Chondrocyte (in vitro differentiated cells): ENCODE measurements at places on chromosomes 16 and 17.

DNA sequence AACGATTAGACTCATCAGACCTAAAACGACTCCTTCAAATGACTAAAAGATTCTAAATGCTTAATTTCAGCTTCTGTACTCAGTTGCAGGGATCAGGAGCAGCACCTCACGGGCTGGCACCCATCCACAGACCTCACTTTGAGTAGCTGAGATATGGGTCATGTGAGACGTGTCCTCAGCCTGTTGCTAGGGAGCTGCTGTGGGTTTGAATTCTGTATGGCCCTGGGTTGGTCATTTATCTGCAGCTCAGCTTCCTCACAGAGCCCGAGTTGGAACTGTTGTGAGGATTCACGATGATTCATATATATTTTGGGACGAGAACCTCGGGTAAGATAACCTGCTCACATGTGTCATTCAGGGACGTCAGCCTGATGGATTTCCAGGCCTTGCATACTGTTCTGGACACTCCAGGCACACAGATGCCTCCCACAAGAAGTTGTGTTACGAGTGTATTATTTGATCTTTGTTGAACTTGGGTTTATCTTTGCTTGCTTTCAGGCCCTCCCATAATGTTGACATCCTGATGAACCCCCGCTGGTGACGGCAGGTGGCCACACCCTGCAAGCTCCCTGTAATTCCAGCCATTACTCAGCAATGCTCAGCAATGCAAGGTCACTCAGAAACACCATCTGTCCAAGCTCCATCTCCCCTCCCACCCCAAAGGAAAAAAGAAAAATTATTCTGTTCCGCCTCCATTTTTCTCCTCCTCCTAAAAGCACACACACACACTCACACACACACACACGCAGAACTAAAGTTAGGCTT, 137.6 kb downstream of the RBFOX3 start:
- no peak for DNase-seq

DNA sequence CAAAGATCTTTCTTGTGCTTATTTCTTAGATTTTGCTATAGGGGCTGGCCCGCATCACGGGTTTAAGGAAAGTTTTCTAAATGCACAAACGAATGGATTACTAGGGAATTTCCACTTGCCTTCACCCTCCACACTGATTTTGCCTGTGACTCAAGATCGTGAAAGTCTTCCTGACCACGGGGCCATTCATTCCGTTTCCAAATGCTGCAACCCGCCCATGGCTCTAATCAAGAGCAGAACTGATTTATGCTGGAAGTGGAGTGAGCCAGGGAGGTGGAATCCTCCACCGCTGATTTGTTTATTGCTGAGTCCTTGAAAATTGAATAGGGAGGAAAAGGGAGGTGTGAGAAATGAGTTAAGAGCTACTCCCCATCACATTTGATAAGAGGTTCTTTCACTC, 52.4 kb downstream of the CA10 start:
- DNase-seq: no peak

- no peak for DNase-seq
Measured at GRCh38 chr16:17283016-17283415, 187.7 kb downstream of the XYLT1 start.

DNA sequence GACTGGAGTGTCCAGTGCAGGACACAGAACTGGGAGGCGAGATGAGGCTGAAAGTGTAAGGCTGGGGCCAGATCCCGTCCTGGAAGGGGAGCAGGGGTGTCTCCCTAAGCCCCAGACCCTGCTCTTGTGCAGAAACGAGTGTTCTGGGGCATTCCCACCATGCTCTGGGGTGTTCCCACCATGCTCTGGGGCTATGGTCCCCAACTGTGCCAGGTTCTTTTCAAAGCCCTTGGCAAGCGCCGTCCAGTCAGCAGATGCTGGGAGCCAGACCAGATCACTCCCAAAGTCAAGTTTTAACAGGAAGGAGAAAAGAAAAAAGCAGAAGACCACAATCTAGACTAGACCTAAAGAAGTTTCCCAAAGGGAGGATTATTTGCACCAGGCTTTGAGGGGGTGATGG, 2.5 kb downstream of the TAX1BP3 start:
- DNase-seq: no peak

DNA sequence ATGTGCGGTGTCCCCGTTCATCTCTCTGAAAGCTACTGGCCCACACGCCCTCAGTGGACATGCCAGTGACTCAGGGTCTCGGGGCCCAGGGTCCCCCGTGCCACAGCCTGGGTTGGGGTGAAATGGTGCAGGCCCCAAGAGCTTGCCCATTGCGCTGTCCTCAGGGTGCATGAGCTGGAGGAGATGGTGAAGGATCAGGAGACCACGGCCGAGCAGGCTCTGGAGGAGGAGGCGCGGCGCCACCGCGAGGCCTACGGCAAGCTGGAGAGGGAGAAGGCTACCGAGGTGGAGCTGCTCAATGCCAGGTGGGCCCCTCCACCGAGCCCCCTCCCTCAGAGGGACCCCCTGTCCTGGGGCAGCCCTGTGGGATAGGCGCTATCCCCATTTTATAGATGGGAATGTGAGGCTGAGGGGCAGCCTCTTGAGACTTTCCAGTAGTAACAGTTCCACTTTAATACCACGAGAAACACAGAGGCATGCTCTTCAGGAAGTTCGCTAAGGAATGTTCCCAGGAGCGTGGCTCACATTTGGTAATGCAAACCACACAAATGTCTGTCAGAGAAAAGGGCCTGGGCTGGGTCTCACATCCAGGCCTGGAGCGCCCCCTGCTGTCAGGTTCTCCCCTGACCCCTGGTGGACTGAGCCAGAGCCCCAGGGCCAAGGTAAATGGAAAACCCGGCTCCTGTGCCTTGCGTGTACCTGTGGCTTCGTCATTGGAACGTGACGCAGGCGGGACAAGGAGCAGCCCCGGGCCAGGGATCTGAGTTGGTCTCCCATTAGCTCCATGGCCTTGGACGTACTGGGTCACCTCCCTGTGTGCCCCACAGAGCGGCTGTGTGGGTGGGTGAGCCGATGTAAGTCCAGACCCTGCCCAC, 133.7 kb downstream of the RAB11FIP4 start:
- peak; percentile 93 for DNase-seq

GRCh38 chr17:68343976-68344375, 52.7 kb downstream of the ARSG start:
- no peak for DNase-seq

DNA sequence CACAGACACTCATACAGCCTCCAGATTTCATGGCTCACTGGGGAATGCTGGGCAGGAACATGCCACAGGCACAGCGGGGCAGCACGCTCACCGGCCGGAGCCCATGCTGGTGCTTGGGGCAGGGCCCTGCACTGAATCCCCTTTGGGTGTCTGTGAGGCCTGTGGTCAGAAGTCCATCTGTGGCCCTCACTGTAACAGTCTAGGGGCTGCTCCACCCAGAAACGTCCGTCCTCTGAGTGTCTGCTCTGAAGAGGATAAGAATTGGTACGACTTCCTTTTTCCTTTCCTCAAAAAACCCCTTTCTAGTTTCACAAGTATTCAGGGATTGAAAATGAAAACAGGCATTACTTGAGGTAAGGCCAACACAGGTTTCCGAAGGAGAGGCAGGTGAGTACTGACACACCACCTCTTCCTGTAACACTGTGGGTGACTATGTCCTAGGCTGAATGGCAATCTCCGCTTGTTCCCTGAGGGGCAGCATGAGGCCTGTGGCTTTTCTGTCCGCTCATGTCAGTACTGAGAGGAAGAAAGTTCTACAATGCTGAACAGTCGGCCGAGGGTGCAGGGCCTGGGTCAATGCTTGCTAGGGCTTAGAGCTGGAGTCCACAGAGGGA, 42.5 kb downstream of the TMEM11 start:
- no peak for DNase-seq

GRCh38 chr17:65662196-65662595, 100.7 kb upstream of the AXIN2 start:
- no peak for DNase-seq

DNA sequence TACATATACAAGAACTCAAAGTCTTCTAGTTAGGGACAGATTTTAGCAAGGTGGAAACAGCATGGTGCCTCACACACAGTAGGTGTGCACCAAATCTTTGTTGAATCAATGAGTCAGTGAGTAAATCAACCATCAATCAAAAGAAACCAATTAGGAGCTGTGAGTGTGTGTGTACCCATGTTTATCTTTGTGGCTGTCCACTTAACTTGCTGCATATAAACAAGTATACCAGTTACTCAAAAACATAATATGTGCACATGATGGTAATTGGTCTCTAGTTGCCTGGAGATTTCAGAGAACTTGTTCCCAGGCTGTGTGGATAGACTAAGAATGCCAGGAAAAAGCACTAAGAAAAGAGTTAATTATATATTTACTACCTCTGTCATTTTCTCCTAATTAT, 272.2 kb upstream of the CCL2 start:
- DNase-seq: no peak
